Hematopoietic multipotent progenitor cell treated with erythropoietin and hydrocortisone succinate and interleukin-3 and kit ligand, for 6 days (in vitro differentiated cells): ENCODE measurements at places on chromosomes 3 and 15.

GRCh38 chr15:59011262-59011952, 23.9 kb downstream of the RNF111 start:
- peak; percentile 91 for DNase-seq

DNA sequence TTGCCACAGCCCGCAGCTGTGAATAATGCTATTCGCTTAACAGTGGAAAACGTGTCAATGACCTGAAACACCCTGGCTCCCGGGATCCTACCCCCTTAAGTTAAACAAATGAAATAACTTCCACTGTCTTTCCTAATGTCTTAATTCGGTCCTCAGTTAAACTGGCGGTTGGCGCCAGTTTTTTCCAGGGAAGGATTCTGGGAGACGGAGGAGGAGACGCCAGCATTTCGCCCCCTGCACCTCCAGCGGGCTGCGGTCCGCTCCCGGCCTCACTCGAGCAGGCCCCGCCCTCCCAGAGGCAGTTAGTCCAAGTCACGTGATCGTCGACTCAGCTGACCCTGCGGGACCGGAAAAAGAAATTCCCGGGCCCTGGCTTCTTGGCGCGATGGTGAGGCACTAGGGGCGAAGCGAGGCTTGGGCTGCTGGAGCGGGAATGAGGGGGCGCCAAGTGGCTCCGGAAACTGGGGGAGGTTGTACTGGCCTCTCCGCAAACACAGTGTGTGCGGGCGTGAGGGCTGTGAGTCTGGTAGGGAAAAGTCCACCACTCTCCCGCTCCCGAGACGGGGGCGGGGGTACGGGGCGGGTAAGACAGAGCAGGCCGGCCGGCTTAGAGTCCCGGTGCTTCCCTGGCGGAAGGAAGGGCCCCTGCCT, at the start of gene COMMD4:
COMMD4 (plus strand) TSS at position 359 of the 651 bp plus-strand sequence; CDS start at position 386, 27 bp downstream.
- peak; percentile 97 for DNase-seq

DNA sequence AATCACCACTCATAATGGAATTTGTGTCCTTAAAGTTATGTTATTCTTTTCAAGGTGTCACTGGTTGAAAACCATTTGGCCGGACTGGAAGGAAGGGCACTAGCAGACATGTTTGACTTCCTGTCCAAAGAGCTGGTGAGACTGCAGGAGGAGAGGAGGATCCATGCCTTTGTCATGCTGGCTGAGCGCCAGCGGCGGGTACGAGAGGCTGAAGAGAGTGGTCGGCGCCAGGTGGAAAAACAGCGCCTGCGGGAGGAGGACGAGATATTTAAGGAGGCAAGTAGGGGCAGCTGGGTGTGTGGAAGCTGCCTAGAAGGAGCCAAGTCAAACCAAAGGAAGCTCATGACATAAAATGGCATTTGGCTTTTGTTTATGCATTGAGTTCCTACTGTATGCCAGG, 38.0 kb upstream of the NR1I2 start:
- DNase-seq: no peak

- DNase-seq: no peak
Observed at GRCh38 chr15:83158393-83158792, 49.2 kb downstream of the HDGFL3 start.
